Activated gamma-delta T cell treated with Interleukin-2 at 50 U/mL for 16 hours (primary cell): ENCODE measurements at places on chromosomes 5 and 9.

- no peak for DNase-seq
Observed at GRCh38 chr9:88737876-88738275, 202.9 kb downstream of the NXNL2 start.

DNA sequence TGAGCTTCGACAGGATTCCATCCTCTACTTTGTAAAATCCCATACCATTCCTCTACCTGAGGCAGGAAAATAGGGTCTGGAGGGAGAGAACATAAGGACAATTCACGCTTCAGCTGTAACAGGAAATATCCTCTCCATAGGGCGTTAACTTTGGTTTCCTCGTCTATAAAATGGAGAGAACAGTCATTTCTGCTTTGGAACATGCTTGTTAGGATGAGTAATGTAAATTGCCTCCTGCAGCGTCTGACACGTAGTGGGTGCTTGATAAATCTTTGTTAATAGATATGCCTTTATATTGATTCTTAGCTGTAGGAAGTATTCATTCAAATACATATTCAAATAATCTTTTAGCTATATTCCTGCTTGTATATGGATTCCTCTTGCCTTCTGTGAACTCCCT, 711 bp upstream of the SUB1 start:
- no peak for DNase-seq

GRCh38 chr5:17249029-17249634, 31.7 kb downstream of the BASP1 start:
- no peak for DNase-seq

- DNase-seq = no peak
Observed at GRCh38 chr5:151162776-151163175, 5.2 kb upstream of the ANXA6 start.

DNA sequence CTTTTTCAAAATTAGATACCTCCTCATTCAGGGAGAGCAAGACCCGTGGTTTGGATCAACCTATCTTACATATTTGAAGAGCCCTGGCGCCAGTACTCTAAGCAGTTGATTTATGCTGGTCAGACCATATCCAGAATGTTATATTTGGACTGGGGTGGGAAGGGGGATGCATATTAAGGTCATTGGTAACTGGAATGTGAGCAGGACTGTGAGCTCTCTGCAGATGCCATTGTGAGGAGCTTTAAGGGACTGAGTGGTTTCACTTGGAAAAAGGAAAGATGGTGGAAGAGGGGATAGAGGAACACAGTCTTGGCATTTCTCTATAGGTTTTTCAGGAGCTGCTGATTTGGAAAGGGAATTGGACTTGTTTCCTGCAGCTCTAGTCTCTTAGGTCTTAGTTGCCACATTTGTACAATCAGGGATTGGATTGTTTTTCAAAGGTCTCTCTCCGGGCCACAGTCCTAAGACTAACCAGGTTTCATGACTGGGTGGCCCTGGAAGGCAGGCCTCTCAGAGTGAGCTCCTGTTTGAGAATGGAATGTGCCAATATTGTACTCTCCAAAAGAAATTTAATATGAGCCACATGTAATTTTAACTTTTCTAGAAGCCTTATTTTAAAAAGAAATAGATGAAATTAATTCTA, 25.8 kb upstream of the F2R start:
- DNase-seq = no peak

DNA sequence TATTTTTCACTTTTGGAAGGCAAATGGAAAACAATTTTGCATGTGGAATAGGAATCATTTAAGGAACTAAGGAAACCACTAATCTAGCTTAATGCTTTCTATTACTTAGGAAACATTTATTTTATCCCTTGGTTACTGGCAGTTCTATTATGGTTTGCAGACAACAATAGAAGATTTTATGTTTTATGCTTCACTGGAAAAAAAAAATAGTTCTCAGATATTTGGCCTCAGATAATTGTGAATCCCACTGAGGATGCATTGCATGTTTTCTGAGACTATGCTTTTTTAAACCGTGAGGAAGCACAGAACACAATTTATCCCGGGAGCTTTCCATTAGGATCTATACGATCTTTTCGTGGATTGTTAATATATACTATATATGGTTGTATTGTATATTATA, 356.9 kb downstream of the CSNK1G3 start:
- DNase-seq = no peak

DNA sequence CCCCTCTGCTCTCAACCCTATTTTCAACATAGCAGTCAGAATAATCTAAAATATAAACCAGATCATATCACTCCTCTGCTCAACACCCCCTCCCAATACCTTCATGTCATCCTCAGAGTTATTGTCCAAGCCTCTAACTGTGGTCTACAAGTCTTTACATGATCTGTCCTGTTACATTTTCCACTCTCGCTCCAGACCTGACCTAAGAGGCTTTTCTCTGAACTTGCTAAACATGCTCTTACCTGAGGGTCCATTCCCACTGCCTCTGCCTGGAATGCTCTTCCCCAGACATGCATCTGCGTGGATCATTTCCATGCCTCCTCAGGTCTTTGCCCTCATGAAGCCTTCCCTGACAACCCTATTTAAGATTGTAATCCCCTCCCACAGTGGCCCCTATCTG, 12.0 kb downstream of the NIPSNAP3B start:
- no peak for DNase-seq

GRCh38 chr9:8552732-8553131, 753.2 kb upstream of the DMAC1 start:
- no peak for DNase-seq

DNA sequence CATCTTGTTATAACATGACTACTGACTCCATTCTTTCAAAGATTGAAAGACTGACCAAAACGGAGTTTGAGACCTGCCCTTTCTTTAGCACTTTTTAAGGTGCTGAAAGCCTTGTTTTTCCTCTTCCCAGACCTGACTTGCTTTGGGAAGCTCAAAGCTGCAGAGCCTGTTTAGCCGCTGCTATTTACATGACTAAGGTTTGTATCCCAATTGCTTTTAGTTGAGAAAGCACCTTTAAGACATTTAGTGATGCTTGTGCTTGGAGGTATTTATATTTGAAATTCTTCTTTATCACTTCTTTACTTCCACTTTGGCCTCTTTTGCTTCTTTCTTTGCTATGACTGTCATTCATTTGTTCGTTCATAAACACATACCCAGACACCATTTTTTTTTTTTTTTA, 182.6 kb upstream of the ELL2 start:
- DNase-seq = no peak

GRCh38 chr5:139386050-139386438, 2.9 kb upstream of the SLC23A1 start:
- no peak for DNase-seq

- DNase-seq = no peak
Observed at GRCh38 chr5:5436203-5436760, 13.8 kb downstream of the ICE1 start.

GRCh38 chr9:135746565-135746964, 44.6 kb downstream of the KCNT1 start:
- no peak for DNase-seq

DNA sequence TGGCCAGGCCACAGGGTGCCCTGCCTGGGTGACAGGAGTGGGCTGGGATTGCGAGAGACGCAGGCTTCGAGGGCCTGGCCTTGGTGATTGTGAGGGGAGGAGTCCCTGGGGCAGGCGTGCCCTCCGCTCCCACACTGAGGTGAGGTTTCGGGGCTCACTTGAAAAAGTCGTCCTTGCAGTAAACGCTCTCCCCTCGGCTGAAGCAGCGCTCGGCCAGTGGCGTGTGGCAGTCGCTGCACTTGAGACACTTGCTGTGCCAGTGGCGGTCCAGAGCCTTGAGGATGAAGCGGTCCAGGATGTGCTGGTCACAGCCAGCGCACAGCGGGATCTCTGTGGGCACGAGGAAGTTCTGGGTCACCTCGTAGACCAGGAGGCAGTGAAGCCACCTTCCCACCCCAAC, 4.5 kb downstream of the LHX3 start:
- DNase-seq = no peak

GRCh38 chr9:5817862-5818261, 15.1 kb downstream of the ERMP1 start:
- no peak for DNase-seq

DNA sequence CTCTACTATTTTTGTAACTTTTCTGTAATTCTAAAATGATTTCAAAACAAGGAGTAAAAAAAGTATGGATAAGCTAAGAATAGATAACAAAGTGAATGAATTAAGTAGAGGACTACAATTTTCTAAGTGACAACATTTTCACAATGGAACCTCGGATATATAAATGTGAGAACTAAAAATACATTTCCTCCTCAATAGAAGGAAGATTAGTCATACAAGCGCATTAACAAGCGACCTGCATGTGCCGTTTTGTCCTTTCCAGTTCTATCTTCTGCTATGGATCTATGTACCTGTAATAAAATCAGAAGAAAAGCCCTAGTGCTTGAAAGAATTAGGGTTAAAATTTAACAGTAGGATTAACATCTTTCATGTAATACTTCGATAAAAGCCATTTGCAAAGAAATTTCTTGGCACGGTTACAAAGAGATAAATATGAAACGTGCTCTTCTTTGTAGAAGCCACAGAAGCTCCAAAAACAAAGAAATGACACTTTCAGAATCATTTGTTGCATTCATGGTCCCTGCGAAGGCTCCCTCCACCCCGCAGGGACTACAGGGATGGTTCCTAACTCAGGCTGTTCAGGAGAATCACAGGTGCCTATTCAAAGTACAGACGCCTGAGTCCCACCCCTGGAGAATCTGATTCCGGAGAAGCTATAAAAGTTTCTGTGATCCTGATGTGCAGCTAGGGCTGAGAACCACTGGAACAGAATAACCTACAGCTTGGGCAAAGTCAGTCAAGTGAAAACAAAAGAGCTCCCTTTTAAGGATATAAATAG, 216.6 kb upstream of the EFNA5 start:
- no peak for DNase-seq

DNA sequence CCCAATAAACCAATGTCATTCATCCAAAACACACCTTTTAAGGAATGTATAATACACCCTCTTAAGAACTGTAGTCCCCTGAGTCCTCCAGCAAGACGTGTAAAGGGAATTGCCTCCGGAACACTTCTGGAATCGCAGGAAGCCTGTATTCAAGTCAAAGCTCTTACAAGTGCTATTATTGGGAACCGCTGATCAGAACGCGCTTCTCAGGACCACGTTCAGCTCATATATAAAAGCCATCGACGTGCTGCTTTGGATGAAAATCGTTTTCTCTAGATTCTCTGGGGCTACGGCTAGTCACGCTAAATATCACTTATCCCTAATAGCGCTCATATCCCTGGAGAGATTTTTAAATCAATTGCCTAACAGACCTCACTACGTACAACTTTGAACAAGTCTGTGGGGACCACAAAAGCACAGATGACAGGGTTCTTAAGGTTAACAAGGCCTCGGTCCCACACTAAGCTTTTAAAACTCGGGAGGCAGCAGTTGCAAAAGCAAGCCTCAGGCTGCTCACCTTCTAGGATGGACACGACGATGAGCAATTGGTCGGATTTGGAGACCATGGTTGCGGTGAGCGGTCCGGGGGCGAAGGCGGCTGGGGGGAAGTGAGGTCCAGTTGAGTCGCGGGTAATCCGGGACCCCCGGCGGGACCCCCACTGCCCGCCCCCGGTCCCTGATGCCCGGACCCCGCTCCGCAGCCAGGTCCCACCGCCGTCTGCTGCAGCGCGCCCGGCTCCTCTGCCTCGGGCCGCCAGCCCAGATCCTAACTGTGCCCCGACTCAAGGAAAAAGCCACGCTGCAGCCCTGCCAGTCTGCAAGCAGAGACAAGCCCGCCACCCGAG, 548 bp downstream of the CEP120 start:
- DNase-seq = peak; percentile 20

DNA sequence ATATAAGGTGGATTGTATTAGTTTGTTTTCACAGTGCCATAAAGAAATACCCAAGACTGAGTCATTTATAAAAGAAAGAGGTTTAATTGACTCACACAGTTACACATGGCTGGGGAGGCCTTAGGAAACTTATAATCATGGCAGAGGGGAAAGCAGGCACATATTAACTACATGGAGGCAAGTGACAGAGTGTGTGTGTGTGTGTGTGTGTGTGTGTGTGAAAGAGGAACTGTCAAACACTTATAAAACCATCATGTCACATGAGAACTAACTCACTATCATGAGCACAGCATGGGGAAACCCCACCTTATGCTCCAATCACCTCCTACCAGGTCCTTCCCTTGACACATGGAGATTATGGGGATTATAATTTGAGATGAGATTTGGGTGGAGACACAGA, 118.6 kb downstream of the SPEF2 start:
- no peak for DNase-seq

GRCh38 chr9:806285-807156, 35.0 kb upstream of the DMRT1 start:
- no peak for DNase-seq

DNA sequence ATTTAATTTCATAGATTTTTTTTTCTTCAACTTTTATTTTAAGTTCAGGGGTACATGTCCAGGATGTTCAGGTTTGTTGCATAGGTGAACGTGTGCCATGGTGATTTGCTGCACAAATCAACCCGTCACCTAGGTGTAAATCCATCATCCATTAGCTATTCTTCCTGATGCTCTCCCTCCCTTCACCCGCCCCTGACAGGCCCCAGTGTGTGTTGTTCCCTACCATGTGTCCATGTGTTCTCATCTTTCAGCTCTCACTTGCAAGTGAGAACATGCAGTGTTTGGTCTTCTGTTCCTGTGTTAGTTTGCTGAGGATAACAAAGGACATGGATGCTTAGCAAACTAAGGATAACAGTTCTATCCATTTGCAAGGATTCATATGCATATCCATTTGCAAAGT, 209.1 kb upstream of the ADCY2 start:
- DNase-seq = no peak

DNA sequence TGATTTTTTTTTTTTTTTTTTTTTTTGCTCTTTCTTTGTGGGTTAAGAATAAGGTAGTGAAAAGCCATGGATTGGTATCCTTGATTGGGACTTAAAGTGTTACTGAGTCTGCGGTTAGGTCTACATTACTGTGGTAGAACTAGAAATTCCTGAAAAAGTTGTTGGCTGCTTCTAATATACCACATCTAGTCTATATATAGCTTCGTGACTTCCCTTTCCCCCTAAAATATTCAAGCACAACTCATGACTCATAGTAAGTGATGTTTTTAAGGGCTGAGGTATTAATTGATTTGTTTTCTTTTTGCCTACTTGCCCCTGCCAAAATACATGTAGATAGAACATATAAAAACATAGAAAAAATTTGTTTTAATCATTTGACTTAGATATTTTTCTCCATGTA, 247.6 kb downstream of the TMEM232 start:
- DNase-seq = no peak

- no peak for DNase-seq
Observed at GRCh38 chr5:146081556-146081955, 23.8 kb downstream of the PLAC8L1 start.

DNA sequence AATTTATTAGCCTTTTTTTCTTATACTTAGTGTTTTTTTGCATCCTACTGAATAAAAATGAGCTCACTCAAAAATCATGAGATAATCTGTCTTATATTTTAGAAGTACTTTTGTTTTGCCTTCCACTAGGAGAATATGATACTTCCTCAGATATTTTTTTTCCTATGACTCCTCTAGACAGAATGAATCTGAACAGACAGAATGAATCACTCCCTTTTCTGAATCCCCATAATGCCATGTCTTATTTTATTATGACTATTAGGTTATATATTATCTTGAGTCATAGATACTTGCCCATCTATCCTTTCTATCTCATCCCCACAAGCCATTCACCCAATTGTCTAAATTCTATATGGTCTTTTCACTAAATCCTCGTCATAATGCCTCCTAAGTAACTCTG, 134.6 kb downstream of the BRINP1 start:
- no peak for DNase-seq
